T-helper 2 cell treated with Interferon-gamma antibody and Interleukin-4, amounts not matched to agents 5 μg/mL and 100 μg/mL, for 36 hours (primary cell): ENCODE measurements at places on chromosomes 6 and 20.

GRCh38 chr20:35465976-35466375 lies 10.6 kb downstream of the CEP250 start:
- no peak for DNase-seq

- DNase-seq = no peak
Measured at GRCh38 chr6:149094156-149094555, 223.4 kb upstream of the TAB2 start.

DNA sequence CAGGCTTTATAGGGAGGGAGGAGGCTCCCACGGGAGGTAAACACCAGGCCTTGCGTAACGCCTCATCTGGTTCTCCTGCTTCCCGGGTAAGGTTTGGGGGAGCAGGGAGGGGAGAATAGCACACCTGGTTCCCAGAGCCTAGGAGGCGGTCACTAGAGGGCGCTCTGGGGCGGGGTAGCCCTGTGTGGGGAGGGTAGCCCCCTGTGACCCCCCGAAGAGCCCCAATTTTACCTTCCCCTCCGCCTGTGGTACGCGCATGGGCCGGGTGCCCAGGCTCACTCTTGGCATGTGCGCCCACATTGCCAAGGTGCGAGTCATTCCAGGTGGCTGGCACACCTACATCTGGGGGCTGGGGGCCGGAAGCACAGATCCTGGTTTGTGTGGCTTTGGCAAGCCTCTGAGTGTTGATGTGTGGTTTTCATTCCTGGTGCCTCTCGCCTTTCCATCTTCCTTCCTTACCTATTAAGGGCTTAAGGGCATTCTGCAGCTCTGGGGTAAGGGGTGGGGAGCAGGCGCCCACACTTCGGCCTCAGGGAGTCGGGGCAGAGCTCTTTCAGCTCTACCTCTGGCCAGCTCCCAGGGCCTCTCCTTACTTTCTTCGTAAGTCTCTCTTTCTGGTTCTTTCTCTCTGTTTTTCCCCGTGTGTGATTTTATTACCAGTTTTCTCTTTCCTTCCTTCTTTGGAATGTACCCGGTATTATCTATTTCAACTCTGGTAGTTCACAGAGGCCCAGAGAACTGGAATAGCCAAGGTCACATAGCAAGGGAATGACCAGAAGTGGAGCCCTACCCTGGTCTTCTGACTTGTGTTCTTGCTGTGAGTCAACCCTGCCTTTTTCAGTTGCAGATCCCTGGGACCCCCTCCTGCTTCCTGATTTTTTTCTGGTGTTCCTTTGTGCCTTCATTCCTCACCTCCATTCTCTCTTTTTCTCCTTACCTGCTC lies 492 bp upstream of the RNF39 start:
- DNase-seq = no peak

- DNase-seq = no peak
Measured at GRCh38 chr6:131823276-131823902, 15.6 kb downstream of the ENPP1 start.

DNA sequence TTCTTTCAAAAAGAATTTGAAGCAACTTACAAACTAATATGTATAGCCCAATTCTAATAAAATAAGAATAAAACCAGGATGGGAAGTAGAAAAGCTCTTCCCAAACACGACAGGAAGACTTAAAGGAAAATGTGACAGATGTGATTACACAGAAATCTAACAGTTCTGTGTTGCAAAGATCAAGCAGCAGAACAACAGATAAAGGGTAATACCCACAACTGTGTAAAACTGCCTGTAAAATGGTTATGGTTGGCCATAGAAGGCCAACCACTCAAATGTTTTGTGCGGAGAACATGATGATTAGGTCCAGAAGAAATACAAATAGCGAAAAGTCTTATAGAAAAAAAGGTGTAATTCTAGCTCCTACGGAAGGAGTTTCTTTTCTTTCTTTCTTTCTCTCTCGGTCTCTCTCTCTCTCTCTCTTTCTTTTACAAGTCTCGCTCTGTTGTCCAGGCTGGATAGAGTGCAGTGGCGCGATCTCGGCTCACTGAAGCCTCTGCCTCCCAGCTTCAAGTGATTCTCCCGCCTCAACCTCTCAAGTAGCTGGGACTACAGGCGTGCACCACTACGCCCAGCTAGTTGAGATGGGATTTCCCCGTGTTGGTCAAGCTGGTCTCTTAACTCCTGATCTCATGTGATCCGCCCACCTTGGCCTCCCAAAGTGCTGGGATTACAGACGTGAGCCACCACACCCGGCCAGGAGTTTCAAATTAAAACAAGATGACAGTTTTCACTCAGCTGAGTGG lies 128.5 kb downstream of the QRSL1 start:
- DNase-seq = no peak

- no peak for DNase-seq
Measured at GRCh38 chr6:23642849-23643248, 483.2 kb upstream of the NRSN1 start.

DNA sequence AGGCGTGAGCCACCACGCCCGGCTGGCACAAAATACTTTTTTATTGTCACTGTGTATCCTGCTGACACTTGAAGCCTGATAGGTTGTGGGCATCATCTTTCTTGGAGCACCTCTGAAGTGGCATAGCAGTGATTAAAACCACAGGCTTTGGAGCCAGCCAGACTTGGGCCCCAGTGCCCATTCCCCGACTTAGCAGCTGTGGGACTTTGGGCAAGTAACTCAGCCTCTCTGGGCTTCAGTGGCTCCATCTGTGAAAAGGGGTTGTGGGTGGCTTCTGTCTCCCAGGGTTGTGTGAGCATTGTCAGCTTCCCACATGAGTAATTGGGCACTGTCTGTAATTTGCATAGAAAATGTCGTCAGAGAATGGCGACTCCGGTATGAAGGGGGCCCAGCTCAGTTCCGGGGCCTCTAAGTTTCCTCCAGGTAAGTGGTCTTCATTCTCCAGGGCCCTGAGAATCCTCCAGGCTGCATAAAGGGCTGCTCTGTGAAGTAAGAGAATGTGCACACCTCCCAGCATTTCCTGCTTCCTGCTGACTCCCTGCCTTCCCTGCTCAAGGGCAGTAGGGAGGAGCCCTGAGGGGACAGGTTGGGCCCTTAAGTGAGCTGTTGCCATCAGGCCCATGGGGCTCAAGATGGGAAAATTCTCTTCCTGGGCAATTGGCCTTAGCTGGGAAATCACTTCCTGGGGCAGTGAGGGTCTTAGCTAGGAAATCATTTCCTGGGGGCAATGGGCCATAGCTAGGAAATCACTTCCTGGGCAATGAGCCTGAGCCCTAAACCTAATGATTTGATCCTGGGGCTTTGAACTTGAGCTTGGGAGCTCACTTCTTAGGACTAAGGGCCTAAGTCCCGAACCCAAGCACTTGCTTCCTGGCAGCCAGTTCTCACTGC lies 27.2 kb downstream of the ARHGAP40 start:
- DNase-seq = no peak

GRCh38 chr6:87741001-87741650 lies 39.1 kb upstream of the AKIRIN2 start:
- DNase-seq = no peak

DNA sequence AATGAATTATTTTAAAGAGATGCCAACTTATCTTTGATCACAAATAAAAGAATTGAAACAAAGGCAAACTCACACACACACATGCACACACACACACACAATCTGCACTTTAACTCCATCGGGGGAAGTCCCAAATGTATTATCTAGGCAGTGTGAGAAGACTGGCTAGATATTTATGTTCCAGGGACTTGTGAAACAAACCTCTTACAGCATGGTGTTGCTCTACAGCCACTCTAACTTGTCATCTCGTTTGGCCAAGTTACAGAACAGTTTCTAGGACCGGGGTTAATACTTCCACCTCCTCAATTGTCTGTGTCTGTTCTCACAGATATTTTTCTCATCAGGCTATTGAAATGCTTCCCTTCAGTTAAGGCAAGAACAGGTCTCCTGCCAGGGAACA lies 855.0 kb downstream of the EPHA7 start:
- no peak for DNase-seq
